Cerebellar cortex (tissue), 1 donor: ENCODE measurements at places on chromosomes 2 and 18.

DNA sequence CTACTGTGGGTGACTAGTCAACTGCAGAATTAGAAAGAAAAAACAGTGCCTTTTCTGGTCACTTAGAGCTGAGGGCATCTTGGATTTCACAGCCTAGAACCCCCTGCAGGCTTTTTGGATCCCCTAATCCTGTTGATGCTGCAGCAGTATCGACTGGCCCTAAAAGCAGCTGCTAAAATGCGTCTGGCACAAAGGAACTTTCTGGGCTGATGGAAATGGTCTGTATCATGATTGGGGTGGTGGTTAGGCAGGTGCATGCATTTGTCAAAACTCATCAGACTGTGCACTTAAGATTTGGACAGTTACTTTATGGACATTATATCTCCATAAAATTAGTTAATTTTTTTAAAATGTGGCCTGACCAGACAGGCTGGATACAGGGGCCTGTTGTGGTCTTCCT is 149.8 kb downstream of the KLHL29 start:
- no peak for DNase-seq

DNA sequence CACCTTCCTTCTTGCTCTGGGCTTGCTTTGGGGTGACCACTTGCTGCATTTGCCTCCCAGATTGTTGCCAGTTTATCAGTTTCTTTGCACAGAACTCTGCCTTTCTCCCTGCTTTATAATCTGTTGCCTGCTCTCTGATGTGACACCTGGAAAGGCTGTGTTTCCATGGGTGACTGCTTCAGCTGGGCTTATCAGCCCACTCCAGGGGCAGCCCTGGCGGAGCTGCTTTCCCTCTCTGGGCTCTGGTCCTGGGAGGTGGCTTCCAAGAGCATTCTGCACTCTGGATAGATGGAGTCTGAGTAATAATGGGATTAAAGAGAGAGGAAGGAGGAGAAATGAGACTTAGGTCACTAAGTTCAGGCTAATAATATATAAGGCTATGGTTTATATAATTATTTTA is 352.7 kb downstream of the TSN start:
- DNase-seq: no peak

DNA sequence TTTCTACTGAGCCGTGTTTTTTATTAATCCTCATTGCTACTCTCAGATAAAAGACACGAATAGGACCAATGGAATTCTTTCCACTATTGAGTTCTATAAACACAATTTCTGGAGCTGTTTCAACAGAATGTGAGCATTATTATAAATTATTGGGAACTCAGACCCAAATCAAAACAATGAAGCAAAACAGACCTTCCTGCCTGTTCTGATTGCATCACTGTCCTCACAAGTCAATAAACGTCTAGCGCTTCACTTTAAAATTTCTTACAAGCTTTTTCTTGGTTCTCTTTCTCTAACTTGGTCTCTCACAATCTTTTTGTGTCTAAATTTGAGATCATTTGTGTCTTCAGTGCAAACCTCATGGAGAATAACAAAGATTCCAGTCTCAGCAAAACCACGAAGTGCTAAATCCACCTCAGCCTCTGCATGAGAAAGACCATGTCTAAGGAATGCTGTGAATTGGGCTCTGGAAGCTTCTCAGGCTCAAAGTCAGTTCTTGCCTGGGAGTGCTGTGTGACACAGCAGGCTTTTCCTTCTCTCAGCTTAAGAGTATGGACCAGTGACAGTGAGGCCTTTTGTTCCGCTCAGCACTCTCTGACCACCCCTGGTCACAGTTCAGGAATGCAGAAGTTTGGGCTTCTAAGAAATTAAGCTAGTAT is 22.8 kb downstream of the ARHGAP28 start:
- DNase-seq: no peak

GRCh38 chr2:19733390-19733789 is 168.4 kb downstream of the TTC32 start:
- no peak for DNase-seq

GRCh38 chr2:236632295-236633218 is 62.9 kb downstream of the ACKR3 start:
- DNase-seq: no peak

- no peak for DNase-seq
Measured at GRCh38 chr2:237692601-237693290, 65.4 kb downstream of the LRRFIP1 start.

DNA sequence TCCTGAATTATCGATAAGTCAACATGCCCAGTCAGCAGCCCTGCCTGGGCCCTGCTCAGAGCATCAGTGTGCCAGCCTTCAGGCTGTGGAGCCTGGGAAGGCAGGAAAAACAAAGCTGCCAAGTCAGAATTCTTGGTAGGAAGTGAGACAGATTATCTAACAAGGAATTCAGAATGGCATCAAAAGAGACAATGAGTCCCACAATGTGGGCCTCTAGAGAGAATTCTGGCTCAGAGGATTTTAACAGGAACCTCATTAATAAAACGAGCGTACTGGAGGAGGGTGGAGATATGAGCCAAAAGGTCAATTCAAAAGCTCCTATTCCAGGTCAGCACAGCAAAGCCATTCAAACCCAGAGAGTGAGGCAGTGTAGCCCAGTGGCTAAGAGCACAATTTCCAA is 327.6 kb upstream of the MMADHC start:
- no peak for DNase-seq

DNA sequence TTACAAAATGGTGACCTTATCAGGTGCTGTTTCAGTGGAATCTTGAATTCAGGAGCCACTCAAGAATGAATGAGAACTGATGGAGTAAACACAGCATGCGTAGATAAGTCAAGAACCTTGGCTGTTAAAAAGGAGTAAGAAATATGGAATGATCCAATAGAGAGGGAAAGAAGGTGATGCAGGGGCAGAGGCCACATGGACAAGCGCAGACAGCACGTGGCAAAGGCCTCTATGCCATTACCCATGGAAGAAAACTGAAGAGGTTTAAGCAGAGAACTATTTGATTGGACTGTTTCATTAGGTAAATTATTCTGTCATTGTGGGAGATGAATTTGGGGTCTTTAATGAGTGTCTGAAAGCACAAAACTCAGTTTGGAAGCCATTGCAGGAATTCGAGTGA is 142.4 kb upstream of the RASGRP3 start:
- DNase-seq: no peak

DNA sequence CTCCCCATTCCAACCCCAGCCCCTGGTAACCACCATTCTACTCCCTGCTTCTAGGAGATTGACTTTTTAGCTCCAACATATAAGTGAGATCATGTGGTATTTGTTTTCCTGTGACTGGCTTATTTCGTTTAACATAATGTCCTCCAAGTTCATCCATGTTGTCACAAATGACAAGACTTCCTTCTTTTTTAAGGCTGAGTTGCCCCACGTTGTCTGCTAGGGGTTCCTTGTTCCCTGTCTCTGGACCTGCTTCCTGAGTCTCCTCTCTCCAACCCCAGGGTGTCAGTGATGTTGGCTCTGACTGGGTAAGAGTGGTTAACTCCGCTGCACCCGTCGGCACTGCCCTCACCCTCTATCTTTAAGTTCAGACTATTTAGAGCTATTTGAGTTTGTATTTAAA is 175.2 kb downstream of the SH3RF3 start:
- DNase-seq: no peak

- DNase-seq: no peak
Measured at GRCh38 chr18:27749194-27749593, 427.7 kb downstream of the CDH2 start.

DNA sequence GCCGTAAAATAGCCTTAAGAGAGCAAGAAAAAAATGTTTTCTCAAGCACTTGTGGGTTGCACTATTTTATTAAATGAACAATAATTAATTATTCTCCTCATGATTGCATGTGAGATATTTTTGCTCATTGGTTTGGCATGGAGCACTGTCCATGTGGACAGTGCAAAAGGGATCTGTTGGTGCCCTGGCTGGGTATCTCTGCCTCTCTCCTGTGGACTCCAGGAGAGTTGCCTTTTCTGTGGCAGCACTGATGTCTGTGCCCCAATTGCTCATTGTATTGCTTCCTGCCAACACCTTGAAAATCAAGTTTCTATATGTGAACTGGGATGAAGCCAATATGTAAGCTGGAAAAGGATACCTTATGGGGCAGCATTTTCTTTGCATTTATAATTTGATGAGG is 131.7 kb downstream of the SETBP1 start:
- DNase-seq: peak; percentile 49

DNA sequence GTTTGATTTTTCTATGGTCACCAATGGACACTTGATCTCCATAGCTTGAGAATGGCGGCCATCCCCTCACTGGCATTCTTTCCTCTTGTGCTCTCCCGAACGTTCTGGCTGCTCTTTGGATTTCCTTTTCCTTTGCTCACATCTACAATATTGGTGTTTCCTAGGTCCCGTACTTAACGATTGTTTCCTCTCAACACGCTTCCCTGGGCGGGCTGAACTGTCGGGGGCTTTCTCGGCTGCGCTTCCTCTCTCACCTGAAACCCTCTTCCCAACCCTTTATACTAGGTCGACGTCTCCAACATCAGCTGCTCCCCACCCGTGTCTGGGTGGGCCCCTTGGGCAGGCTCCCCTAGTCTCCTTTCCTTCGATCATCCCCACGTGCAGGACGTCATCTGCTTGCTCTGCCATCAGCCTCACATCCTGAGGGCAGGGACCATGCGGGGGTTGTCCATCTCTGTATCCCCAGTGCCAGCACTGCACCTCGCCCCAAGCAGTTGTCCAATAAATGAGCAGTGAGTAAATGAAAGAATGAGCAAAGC is 634 bp upstream of the DIS3L2 start:
- DNase-seq: no peak

GRCh38 chr2:185674232-185674631 is 64.4 kb upstream of the FSIP2 start:
- no peak for DNase-seq

GRCh38 chr2:9797681-9798556 is 45.4 kb upstream of the TAF1B start:
- no peak for DNase-seq

DNA sequence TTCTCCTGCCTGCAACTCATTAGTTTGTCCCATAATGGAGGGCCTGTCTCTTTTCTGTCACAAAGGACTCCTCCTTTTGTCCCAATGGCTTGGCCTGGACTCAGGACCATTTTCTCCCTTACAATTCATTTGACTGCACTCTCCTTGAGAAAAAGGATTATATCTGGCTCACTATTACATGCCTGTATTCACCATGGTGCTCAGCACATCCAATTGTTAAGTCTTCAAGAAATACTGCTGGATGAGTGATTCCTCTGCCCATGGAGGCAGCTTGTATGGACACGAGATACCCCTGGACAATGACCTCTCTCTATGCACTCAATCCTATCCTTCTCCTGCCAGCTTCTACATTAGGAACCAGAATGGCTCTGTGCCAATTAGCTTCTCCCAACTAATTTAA is 47.0 kb downstream of the CHST9 start:
- DNase-seq: no peak

- no peak for DNase-seq
Measured at GRCh38 chr2:145861940-145862339, 1342.0 kb upstream of the ZEB2 start.
